ENCODE measurements at places on chromosomes 12 and 14.

DNA sequence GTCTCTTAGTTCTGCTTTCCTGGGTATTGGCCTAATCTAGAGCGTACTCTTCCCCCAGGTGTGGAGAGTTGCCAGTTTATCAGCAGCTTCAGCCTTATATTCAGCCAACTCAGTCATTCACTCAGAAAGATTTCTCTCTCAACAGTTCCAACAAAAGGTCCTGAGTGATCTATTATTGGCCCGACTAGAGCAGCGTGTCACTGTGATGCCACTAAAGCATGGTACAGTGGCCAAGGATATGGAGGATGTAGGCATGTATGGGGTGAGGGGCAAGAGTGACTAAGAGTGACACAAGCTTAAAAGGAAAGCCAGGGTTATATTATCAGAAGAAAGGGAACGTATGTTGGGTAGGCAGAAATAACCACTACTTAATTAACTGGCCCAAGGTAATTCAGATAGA is 4.8 kb downstream of the NOPCHAP1 start:
- DNase-seq: no peak

DNA sequence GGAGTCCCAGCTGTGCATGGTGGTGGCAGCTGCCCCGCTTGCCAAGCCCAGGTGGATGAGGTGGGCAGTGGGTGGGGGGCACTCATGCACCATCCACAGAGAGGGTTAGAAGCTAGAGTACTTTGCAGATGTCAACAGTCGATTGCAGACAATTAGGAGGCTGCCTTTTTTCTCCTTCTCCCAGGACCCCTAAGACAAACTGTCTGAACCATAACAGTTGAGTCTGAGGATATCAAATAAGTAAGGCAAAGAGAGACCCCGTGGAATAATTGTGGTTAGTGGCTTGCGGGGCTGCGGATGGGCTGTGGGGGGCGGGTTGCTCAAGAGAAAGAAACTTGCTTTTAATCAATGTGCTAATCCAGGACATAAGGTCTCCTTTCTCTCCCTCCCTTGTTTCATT is 926.2 kb downstream of the VRK1 start:
- no peak for DNase-seq

GRCh38 chr12:95548056-95548538 is 3.2 kb downstream of the USP44 start:
- DNase-seq: peak; percentile 8

DNA sequence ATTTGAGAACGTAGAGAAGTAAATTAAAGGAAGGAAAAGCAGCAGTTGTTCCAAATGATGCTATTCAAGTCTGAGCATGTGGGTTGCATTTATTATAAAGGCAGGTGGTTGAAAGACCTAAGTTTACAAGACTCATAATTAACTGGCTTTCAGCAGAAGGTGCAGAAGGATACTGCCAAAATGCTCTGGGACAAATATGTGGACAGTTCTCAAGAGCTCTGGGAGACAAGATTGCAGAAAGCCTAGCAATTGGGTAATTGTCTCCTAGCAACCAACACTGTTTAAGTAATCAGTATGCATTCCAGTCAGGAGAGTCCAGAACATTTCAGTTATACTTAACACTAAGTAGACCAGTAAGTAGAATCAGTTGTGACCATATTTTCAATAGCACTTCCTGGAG is 131.5 kb downstream of the GPR135 start:
- peak; percentile 93 for DNase-seq
